ENCODE measurements at places on chromosomes 7 and 10.

- peak; percentile 39 for DNase-seq
Measured at GRCh38 chr7:127683776-127684681, 32.0 kb downstream of the SND1 start.

GRCh38 chr10:75335191-75335590 is 66.4 kb downstream of the ZNF503 start:
- peak; percentile 35 for DNase-seq

DNA sequence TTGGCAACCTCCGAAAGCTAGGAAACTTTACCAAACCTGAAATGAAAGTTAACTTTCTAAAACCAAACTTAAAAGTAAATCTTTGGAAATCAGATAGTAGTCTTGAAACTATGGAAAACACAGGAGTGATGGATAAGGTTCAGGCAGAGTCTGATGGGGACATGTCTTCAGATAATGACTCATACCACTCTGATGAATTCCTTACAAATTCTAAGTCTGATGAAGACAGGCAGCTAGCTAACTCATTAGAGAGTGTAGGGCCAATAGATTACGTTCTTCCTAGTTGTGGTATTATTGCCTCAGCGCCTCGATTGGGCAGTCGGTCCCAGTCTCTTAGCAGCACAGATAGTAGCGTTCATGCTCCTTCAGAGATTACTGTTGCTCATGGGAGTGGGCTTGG is 45.9 kb downstream of the MCMBP start:
- DNase-seq: no peak

- no peak for DNase-seq
Measured at GRCh38 chr7:24005517-24005916, 278.5 kb upstream of the NPY start.

GRCh38 chr10:13219685-13220670 is 14.2 kb downstream of the UCMA start:
- no peak for DNase-seq

DNA sequence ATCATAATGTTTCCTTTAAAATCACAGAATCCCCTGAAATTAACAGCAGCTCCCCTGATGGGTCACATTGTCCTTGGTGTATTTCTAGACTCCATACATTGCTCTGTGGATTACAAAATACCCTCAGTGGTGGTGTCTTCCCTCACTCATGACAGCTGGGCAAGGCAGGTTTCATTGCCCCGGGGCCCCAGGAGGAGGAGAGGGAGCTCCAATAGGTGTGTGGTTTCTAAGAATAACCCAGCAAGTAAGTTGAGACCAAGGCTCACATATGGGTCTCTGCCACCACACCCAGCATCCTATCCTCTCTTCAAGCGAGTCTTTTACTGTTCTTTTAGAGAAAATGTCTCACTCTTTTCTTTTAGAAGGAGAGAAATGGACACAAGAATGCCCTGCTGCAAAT is 63.6 kb downstream of the PKD1L1 start:
- no peak for DNase-seq

- peak; percentile 11 for DNase-seq
Measured at GRCh38 chr7:91685544-91685943, 195.0 kb downstream of the MTERF1 start.

DNA sequence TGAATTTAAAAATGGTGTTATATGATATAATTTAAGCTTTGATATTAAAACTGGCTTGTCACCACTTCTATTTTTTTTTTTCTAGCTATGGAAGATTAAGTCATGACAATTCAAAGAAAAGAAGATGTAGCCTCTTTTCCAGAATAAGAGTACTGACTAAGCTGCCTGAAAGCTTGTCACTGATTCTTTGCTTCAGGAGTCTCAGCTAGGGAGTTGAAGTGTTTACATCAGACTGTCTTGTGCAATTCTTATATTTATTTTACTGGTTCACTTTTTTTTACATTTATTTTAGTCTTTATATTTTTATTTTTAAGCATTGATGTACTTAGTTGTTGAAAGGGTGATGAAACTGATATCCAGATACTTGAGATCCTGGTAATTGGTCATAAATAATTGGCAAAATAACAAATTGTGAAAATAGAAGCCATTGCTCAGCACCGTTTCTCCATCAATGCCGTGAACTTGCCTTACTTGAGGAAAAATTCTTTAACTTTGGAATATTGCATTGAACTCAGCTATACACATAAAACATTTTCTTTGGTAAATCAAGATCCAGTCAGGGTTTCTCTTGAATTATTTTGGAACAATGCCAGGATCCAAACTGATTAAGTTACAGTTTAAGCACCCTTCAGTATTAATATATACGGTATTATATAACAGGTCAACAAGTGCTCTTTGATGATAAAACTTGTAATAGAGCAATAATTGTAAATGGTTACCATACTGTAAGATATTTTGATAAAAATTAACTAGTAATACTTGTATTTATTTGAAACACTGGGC is 156.4 kb downstream of the PHTF2 start:
- peak; percentile 17 for DNase-seq

DNA sequence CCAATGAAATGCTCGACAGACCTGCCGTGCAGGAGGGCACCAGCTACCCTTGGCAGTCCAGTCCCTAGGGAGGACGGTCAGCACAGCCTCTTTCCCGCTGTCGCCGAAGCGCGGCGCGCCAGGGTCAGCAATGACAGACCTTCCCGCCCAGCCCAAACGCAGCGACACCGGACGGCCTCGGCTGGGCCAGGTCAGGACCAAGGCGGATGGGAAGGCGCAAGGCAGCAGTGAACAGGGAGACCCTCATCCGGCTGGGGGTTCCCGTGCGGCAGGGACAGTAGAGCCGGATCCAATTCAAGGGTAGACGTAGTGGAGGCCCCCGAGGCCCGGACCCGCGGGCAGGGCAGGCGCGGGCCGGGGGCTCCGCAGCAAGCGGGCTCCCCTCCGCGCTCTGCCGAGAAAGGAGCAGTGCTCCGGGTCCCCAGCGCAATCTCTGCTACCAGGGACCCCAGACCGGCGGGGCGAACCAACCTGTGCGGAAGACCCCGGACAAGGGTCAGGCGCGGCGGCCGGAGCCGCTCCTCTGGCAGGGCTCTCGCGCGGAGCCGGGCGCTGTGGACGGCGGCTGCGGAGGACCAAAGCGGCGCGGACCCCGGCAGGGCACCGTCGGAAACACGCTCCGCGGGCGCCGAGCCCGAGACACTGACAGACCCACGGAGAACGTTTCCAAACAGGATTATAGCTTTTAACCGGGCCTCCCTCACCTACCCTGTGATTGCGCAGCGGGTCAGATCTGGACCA is at the start of gene SEC31B:
Gene SEC31B, minus strand, starts transcription at position 551 of the 741 bp plus-strand sequence. CDS start 2,909 bp downstream, outside the sequence.
- no peak for DNase-seq

DNA sequence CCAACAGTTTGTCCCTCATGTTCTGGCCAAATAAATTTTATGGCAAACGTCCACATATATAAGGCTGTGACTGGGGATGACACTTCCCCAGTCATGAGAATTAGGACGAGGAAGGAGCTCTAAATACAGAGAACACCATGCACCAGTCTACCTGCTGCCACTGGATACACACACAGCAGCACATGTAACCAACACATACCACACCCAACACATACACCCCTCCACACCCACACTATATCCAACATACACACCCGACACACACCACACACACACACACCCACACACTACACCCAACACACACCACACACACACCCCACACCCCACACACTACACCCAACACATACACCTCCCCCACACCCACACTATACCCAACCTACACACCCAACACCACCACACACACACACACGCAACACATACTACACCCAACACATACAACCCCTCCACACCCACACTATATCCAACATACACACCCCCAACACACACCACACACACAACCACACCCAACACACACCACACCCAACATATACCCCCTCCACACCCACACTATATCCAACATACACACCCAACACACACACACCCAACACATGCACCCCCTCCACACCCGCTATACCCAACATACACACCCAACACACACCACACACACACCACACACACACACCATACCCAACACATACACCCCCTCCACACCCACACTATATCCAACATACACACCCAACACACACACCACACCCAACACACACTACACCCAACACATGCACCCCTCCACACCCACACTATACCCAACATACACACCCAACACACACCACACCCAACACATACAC is 74.1 kb downstream of the HIPK2 start:
- no peak for DNase-seq

DNA sequence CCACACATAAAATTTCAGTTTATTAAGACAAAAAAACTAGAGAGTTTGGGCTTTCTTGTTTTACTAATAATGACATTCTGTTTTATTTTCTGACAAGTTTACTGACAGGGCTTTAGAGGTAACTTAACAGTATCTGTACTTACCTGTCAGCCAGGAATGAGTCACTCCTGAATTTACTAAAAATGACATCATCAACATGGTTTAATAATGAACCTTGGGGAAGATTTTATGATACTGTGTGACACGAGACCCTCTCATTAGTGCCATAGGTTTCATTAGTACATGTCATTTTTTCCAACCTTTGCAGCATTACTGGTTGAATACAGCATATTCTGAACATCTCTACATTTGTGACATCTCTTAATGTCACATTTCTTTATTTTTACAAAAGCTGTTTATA is 131.1 kb downstream of the KCND2 start:
- no peak for DNase-seq

GRCh38 chr10:62818426-62819011 is 2.4 kb upstream of the EGR2 start:
- no peak for DNase-seq

GRCh38 chr7:135862586-135863340 is 114.2 kb upstream of the FAM180A start:
- no peak for DNase-seq

DNA sequence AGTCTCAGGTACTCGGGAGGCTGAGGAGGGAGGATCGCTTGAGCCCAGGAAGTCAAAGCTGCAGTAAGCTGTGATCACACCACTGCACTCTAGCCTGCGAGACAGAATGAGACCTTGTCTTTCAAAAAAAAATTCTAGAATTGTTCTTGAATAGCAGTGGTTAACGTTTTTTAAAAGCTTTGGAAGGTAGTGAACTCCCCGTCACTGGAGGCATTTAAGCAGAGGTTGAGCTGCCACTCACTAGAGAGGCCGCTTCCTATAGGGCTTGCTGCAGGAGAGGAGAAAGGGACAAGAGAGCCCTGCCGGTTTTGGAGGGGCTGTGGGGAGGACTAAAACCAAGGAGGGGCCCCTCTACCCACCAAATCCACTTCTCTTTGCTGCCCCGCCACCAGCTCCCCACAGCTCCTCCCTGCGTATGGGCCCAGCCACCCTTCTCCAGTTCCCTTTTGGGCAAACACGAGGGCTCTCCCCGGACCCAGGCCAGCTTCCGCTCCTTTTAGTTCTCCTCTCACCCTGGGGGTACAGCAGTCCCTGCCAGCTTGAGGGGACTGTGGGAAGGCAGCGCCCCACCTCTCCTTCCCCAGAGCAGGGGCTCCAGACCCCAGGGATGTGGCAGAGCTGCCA is 86.9 kb upstream of the GTF2I start:
- no peak for DNase-seq
